ENCODE measurements at places on chromosomes 7 and 10. TPM values are rescaled to one million over a fixed set of nuclear protein-coding genes. Genes with fewer than 3 reads are reported as not detected.

The DGKB gene
- 0.09 TPM for total RNA-seq

The FAM25G gene
- not detected for total RNA-seq

The MEPCE gene
- 36.3 TPM for total RNA-seq

The CYP26A1 gene
- total RNA-seq = not detected

The LHPP gene
- total RNA-seq = 17.8 TPM

The PRKAR2B gene
- 10.3 TPM for total RNA-seq

The PTPRE gene
- 60.5 TPM for total RNA-seq

DNA sequence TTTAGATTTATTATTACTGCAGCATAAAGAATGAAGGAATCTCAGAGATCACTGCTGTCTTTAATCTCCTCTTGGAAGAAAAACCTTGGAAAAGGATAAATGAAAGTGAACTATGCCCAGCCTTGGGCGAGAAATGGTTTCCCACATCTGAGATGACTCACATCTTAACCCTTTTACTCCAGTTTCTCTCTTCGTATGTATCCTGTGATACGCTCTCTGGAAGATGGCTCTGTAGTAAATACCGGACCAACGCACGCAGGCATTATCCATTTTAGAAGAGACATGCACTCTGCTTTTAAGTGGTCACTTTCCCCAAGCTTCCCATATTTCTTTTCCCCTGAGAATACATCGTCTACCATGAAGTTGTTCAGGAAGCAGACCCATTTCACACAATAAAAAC is 207.3 kb upstream of the BMPER start:
- DNase-seq = no peak
- no peaks in the 10 kb centered on the region for H3K27me3 ChIP-seq
- no peak overlapping the region for H3K27ac ChIP-seq
- no peaks in the 10 kb centered on the region for H3K4me1 ChIP-seq
- no peak overlapping the region for H3K4me3 ChIP-seq

GRCh38 chr7:35785250-35785649 is 15.6 kb upstream of the SEPTIN7 start:
- DNase-seq = no peak
- no peaks in the 10 kb centered on the region for H3K27me3 ChIP-seq
- no peaks in the 10 kb centered on the region for H3K4me1 ChIP-seq
- no peak overlapping the region for H3K27ac ChIP-seq

GRCh38 chr7:155230169-155230593 is 67.5 kb upstream of the INSIG1 start:
- H3K4me3 ChIP-seq = no peak overlapping the region
- DNase-seq = no peak
- no peak overlapping the region for H3K27ac ChIP-seq
- H3K36me3 ChIP-seq = no peaks in the 10 kb centered on the region
- peaks cover 5% of the 10 kb centered on the region for H3K27me3 ChIP-seq

DNA sequence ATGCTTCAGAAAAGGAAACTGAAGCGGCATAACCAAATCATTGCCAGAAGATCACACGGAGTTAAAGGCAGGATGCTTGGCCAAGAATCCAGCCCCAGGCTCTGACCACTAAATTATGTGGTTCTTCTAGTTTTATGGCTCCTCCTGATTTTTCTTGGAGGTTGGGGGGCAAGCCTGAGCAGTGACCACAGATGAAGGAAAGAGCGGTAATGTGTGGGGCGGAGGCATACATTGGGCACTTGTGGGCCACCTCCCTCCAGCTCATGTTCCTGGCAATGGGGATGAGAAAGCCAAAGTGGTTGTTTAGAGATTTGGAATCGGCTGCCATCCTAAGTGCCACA is 3.2 kb downstream of the TRPV6 start:
- no peak for DNase-seq
- H3K27ac ChIP-seq = no peak overlapping the region
- no peak overlapping the region for H3K4me3 ChIP-seq
- no peaks in the 10 kb centered on the region for H3K4me1 ChIP-seq
- H3K27me3 ChIP-seq = peaks cover 12% of the 10 kb centered on the region

DNA sequence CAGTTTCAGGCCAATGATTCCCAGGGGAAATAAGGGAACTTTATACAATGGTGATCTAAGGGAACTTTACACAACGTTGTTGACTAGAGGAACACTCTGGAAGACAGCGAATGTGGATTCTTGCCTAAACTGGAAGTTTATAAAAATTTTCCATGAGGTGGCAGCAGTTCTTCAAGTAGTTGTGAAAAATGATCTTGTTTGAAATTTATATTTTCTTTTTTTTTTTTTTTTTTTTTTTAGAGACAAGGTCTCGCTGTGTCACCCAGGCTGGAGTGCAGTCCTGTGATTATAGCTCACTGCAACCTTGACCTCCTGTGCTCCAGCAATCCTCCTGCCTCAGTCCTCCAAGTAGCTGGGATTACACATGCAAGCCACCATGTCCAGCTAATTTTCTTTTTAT is 32.1 kb upstream of the GTF2I start:
- H3K27me3 ChIP-seq = no peaks in the 10 kb centered on the region
- no peak for DNase-seq
- peaks cover 16% of the 10 kb centered on the region for H3K4me1 ChIP-seq
- H3K36me3 ChIP-seq = no peaks in the 10 kb centered on the region

- H3K27ac ChIP-seq = no peak overlapping the region
- no peak overlapping the region for H3K4me3 ChIP-seq
- no peaks in the 10 kb centered on the region for H3K27me3 ChIP-seq
- DNase-seq = no peak
- H3K4me1 ChIP-seq = no peaks in the 10 kb centered on the region
Measured at GRCh38 chr7:16004702-16005101, 318.2 kb upstream of the MEOX2 start.

DNA sequence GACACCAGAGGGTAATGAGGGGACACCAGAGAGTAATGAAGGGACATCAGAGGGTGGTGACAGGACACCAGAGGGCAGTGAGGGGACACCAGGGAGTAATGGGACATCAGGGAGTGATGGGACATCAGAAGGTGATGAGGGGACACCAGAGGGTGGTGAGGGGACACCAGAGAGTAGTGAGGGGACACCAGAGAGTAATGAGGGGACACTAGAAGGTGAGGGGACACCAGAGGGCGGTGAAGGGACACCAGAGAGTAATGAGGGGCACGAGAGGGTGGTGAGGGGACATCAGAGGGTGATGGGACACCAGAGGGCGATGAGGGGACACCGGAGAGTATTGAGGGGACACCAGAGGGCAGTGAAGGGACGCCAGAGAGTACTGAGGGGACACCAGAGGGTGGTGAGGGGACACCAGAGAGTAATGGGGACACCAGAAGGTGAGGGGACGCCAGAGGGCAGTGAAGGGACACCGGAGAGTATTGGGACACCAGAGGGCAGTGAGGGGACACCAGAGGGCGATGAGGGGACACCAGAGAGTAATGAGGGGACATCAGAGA is 10.6 kb downstream of the NACAD start:
- H3K4me3 ChIP-seq = no peak overlapping the region
- DNase-seq = no peak
- H3K4me1 ChIP-seq = no peaks in the 10 kb centered on the region
- no peaks in the 10 kb centered on the region for H3K27me3 ChIP-seq

DNA sequence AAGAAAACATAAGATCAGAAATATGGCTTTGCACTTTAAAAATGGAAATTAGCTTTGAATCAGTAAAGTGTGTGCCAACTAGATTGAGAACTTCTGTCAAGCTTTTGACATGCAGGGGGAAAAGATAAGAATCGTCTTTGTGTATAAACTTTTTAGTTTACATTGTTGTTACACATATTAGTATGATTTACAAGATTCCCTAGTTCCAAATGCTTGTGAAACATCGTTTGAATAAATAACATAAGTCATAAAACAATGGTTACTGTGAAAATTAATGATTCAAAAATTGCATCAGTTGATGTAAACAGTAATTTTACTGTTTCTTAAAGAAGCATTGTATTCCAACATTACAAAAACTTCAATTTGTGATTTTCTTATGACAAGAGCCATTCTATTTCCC is 207.6 kb upstream of the MTPN start:
- no peak overlapping the region for H3K4me3 ChIP-seq
- no peaks in the 10 kb centered on the region for H3K4me1 ChIP-seq
- H3K36me3 ChIP-seq = no peaks in the 10 kb centered on the region
- no peak overlapping the region for H3K27ac ChIP-seq

DNA sequence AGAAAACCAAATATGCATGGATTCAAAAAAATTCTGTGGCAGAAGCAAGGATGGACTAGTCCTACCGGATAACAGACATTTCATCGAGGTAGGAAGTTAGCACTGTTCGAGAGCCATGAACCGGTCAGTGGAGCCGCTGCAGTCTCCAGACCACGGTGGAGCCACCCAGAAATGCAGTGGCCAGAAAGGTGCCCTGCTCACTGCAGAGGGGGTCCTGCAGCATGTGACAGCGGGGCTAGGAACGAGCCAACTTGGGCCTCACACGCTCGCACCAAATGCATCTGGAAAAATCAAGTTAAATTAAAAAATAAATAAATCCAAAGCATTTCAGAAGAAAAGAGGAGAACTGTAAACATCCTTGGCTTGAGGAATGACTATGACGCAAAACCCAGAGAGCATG is 13.1 kb upstream of the CFAP46 start:
- H3K36me3 ChIP-seq = no peaks in the 10 kb centered on the region
- DNase-seq = no peak
- H3K4me3 ChIP-seq = no peak overlapping the region
- no peaks in the 10 kb centered on the region for H3K4me1 ChIP-seq

- H3K4me1 ChIP-seq = no peaks in the 10 kb centered on the region
- no peaks in the 10 kb centered on the region for H3K36me3 ChIP-seq
- H3K4me3 ChIP-seq = no peak overlapping the region
Measured at GRCh38 chr10:78605800-78606350, 462.9 kb upstream of the ZMIZ1 start.

DNA sequence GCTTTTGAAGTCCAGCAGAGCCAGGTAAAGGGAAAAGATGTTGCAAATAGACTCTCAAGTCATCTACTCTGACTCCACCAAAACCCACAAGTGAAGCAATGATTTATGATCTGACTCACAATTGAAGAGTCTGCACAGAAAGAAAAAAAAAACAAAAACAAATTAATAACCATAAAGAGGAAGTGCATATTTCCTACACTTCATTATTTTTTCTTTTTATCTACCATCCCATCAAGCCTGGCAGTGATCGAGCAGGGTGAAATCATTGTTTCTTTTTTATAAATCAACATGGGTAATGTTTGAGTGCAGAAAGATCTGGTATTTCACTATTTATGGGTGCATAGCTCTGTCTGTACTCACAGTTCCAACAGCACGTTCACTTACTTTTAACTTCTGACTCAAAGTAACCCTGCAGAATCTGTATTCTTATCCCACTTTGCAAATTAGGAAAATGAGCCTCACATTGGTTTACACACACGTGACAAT is 829.0 kb downstream of the TNS3 start:
- no peak overlapping the region for H3K4me3 ChIP-seq
- no peaks in the 10 kb centered on the region for H3K36me3 ChIP-seq
- no peak overlapping the region for H3K27ac ChIP-seq
- peaks cover 7% of the 10 kb centered on the region for H3K4me1 ChIP-seq

- peaks cover 10% of the 10 kb centered on the region for H3K4me1 ChIP-seq
- peak overlapping the region; percentile 20 for H3K27ac ChIP-seq
- DNase-seq = no peak
- no peak overlapping the region for H3K4me3 ChIP-seq
- no peaks in the 10 kb centered on the region for H3K36me3 ChIP-seq
- no peaks in the 10 kb centered on the region for H3K27me3 ChIP-seq
Measured at GRCh38 chr7:131235489-131236317, 92.0 kb upstream of the MKLN1 start.

- H3K27ac ChIP-seq = no peak overlapping the region
- no peak overlapping the region for H3K4me3 ChIP-seq
- H3K27me3 ChIP-seq = peaks cover 21% of the 10 kb centered on the region
- no peaks in the 10 kb centered on the region for H3K4me1 ChIP-seq
- no peaks in the 10 kb centered on the region for H3K36me3 ChIP-seq
Measured at GRCh38 chr10:129038522-129038921, 428.5 kb upstream of the MGMT start.

DNA sequence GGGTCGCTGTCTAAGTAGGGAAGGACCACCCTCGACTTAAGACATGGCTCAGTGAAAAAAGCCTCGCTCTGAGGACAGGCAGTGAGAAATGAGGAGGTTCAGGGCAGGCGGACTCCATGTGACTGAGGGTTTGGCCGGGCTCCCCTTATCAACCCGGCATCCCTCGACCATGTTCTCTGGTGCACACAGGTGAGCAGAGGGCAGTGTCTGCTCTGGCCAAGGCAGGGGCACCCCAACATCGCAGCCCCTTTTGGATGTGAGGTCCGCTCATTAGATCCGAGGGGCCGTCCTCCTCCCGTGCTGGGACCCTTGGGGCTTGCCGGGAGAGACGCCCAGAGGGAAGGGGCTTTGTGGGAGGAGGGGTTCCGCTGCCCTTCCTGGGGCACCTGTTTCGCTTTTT is 475.1 kb downstream of the DNAJB6 start:
- no peak overlapping the region for H3K27ac ChIP-seq
- H3K27me3 ChIP-seq = no peaks in the 10 kb centered on the region
- peak; percentile 25 for DNase-seq
- H3K4me3 ChIP-seq = no peak overlapping the region
- H3K36me3 ChIP-seq = no peaks in the 10 kb centered on the region

- no peaks in the 10 kb centered on the region for H3K27me3 ChIP-seq
- peaks cover 29% of the 10 kb centered on the region for H3K4me1 ChIP-seq
- peak overlapping the region; percentile 73 for H3K27ac ChIP-seq
- H3K36me3 ChIP-seq = no peaks in the 10 kb centered on the region
- peak overlapping the region; percentile 70 for H3K4me3 ChIP-seq
- DNase-seq = peak; percentile 63
Measured at GRCh38 chr7:50792342-50793119, 9.8 kb upstream of the GRB10 start.

DNA sequence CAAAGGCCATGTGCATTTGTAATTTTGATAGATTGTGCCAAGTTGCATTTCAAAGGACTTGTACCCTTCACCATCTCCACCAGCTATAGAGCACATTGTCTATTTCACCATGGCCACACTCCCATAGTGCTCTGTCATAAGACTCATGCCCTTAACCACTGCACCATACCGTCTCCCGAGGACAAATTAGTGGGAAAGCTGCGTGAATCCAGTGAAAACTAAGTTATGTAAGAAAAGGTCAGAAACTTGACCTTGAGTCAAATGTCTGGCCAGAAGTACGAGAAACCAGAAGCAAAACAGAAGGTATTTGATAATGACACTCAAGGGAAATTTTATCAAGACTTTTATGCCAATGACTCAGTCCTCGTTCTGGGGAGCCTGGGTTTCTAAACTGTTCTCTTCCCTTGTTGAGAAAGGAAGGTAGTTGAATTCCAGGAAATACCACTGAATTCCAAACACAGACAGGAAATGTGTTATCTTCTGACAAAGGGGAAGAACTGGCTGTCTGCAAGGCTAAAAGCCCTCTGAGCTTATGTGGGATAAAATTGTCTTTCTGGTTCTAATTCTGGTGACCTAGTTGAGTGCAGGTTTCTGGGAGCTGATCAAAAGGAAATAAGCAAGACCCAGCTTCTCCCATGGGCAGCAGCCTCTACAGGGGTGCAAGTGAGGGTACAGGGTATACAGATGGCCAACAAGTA is 49.7 kb downstream of the CDK1 start:
- H3K4me3 ChIP-seq = no peak overlapping the region
- no peak for DNase-seq
- H3K4me1 ChIP-seq = peaks cover 25% of the 10 kb centered on the region
- H3K36me3 ChIP-seq = no peaks in the 10 kb centered on the region
- H3K27me3 ChIP-seq = no peaks in the 10 kb centered on the region
- H3K27ac ChIP-seq = peak overlapping the region; percentile 53

All from lower lobe of right lung (tissue), 2 donors.